Left lung (tissue), 14 donors: ENCODE measurements at places on chromosomes 4 and X. TPM values are rescaled to one million over a fixed set of nuclear protein-coding genes. Genes with fewer than 3 reads are reported as not detected.

- no peak overlapping the region for H3K27ac ChIP-seq
- H3K4me3 ChIP-seq: no peak overlapping the region
- H3K36me3 ChIP-seq: no peaks in the 10 kb centered on the region
These were observed 58.4 kb upstream of the NKX1-1 start for GRCh38 chr4:1464581-1465171.

DNA sequence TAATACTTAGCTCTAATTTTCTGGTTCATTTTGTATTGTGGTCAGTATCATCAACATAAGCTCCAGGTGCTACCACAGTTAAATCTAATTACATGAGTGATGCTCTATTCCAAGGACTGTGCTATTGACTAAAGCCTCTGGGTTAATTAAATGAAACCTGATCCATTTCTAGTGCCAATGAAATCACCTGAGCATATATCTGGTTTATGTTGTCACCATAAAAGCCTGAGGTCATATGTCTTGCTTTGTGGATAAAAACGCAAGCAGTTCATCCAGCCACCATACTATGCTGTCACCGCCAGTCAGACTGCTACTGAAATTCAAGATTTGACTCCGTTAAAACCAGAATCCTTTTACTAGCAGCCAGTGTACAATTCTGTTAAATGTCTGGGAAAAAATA is 64.2 kb upstream of the ZNF518B start:
- H3K36me3 ChIP-seq: no peaks in the 10 kb centered on the region
- no peak for DNase-seq
- no peak overlapping the region for H3K4me3 ChIP-seq

- no peak for DNase-seq
- no peaks in the 10 kb centered on the region for H3K36me3 ChIP-seq
- no peak overlapping the region for H3K4me3 ChIP-seq
- no peak overlapping the region for H3K27ac ChIP-seq
- no peaks in the 10 kb centered on the region for H3K4me1 ChIP-seq
- no peaks in the 10 kb centered on the region for H3K27me3 ChIP-seq
These were observed 380.5 kb upstream of the RASGEF1B start for GRCh38 chr4:81852031-81852715.

Gene BLTP1
- total RNA-seq: 59.8 TPM

Gene LANCL3
- total RNA-seq: 2.7 TPM
